ENCODE measurements at places on chromosomes 11 and 22.
A peak's percentile ranks its signal among the peaks of the same experiment; 100 is the strongest.

- DNase-seq = no peak
Observed at GRCh38 chr11:33055375-33055774, 16.0 kb downstream of the TCP11L1 start.

DNA sequence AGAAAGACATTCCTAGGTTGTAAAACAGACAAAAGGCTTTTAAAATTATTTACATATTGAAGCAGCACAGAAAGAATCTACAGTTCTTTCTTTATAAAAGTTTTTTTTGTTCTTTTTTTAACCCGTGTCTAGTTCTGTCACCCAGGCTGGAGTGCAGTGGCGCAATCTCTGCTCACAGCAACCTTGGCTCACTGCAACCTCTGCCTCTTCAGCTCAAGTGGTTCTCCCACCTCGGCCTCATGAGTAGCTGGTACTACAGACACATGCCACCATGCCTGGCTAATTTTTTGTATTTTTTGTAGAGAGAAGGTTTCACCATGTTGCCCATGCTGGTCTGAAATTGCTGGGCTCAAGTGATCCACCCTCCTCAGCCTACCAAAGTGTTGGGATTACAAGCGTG lies 3.8 kb upstream of the INCENP start:
- no peak for DNase-seq

- peak; percentile 99 for DNase-seq
Observed at GRCh38 chr11:106076919-106077608, at the start of gene KBTBD3. TSS of gene KBTBD3 (minus strand) at chr11:106077347. CDS start at chr11:106059097, 18,250 bp downstream.

- DNase-seq = no peak
Observed at GRCh38 chr11:111946499-111946898, 9.4 kb downstream of the DIXDC1 start.

DNA sequence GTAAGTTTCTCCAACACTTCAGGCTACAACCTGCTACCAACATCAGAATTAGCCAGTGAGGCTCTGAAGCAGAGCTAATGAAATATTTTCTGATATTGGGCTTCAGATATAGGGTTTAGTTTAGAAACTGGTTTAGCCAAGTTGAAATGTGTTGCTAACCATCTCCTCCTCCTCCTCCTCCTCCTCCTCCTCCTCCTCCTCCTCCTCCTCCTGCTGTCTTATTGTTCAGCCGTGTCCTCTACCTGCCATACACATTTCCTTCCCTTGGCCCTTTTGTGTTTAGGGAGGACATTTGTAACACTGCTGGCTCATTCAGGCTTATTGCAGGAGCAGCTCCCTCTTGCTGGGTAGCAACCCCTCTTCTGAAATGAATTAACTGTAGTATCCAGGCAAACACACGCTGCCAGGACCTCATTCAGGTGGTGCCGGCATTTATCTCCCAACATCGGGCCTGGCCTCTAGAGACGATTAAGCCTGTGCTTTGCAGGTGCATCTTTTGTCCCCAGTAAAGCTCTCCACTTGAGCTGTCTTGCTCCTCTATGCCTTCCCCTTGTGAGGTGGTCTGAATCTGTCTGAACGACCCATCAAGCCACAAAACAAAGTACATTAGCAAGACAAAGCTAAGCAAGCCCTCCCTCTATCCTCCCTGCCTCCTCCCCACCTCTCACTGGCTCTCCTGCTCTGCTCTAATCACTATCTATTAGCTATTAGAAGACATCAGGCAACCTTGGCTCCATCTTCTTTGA lies 82.9 kb downstream of the KCNJ1 start:
- DNase-seq = no peak

DNA sequence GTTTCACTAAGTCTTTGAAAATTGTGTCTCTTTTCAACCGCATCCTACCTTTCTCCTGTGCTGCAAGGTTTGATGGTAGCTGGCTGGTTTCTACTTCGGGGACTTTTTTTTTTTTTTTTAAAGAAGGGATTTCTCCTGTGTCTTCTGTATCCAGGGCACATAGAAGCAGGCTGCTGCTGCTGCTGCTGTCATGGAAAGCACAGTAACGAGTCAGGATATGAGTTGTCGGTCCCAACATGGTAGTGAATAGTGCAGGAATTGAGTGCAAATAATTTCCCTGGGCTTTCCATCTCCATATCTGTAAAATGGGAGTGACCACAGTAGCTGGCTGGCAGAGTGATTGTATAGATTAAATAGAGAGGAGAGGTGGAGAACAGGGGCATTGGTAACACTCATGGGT lies 118.3 kb upstream of the NAV2 start:
- DNase-seq = peak; percentile 50

- no peak for DNase-seq
Observed at GRCh38 chr11:94866231-94866822, 98.2 kb downstream of the AMOTL1 start.

DNA sequence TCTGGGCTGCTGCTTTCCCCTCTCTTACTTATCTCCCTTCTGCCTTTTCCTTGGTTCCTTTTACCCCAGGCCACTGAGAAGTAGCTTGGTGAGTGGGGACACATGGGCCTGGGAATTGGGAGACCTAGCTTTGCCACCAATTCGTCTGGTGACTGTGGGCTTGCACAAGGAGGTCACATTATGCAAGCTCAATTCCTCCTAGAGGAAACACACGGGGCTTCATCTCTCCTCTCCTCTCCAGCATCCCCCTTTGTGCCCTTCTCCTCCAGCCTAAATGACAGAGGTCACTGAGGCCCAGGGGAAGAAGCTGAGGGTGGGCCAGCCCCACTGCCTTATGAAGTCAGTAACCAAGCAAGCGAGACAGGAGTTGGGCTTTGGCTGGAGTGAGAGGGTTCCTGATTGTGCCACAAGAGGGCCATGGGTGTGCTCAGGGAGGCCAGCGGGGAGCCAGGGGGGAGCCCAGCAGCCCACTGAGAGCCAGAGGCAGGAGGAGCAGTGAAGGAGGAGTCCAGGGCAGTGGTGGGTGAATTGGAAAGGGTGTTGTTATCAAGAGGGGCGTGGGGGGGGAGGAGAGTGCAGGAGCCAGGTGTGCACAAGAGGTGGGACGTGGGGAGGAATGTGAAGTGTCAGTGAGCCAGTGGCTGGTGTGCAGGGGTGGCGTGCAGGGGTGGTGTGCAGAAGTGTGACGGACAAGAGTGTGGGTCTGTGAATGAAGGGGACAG lies 2.0 kb downstream of the CLCF1 start:
- peak; percentile 52 for DNase-seq
